ENCODE measurements at places on chromosomes 5 and 9.

DNA sequence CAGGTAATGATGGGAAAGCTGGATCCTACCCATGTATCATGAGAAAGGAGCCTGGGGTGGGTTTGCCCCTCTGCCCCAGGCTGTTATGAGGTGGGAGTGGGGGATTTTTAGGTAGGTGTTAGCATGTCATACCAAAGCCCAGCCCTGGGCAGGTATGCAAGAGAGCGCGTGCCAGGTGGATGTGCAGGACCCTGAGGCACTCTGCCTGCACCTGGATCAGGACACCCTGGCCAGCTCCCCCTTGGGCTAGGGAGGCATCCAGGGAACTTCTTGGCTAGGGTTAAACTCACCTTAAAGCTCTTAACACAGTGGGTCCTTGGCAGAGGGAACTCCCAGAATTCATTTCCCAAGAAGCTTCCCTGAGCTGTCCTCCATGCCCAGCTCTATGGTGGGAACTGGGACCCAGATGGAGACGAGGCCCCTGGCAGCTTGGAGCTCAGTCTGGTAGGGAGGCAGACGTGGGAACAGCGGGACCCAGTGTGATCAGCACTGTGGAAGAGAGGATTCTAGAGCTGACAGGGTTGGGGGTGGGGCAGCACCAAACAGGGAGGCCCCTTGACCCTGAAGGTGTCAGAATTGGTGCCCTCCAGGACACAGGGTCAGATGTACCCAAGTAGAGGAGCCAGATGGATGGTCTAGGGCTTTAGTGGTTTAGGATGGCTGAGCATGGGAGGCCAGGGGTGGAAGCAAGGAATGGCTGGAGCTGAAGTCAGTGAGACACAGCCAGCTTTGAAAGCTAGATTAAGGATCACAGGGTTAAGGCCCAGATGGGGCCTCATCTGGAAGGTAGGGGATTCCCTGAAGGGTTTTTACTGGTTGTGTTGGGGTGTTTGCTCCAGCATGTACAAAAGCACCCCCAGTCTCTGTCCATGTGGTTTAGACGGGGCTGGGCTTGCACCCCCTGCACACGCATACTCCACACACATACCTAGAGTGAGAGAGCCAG lies 2.2 kb upstream of the PRR7 start:
- DNase-seq: no peak
- peaks cover 23% of the 10 kb centered on the region for H3K36me3 ChIP-seq
- H3K27ac ChIP-seq: peak overlapping the region; percentile 98

DNA sequence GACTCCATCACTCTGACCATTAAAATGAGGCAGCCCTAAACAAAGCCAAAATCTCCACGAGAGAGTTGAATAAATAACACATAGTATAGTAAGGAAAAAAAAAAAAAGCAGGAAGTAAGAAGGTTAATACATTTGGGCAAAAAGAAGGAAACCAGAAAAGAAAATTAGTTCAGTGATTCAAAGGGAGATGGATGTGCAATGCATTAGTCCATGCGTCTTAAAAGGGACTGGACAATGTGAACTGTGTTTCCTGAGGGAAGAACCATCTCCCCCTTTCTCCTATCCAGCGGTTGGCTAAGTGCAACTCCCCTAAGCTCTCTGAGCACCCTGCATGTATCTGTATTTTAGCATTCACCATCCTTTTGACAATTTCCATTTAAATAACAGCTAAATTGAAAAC lies 1.4 kb downstream of the ANKRA2 start:
- H3K4me1 ChIP-seq: peaks cover 37% of the 10 kb centered on the region
- no peaks in the 10 kb centered on the region for H3K27me3 ChIP-seq
- peak overlapping the region; percentile 95 for H3K4me3 ChIP-seq

DNA sequence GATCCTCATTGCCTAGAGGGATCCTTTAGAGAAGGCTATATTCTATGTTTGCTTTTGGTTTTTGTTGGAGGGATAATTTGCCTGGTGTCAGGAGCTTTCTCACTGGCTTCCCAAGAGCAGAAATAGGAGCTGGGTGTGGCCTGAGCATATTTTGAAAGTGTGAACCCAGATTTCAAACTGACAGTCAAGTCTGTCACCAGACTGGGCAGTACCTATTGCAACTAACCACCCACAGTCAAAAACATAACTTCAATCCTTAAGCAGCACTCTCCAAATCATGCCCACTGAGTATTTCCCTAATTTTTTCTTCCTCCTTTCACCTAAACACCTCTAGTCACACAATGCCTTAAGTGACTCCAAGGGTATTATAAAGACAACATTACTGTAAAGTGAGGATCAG lies 278.4 kb downstream of the EBF1 start:
- no peaks in the 10 kb centered on the region for H3K36me3 ChIP-seq
- no peak overlapping the region for H3K27ac ChIP-seq
- no peak for DNase-seq
- peaks cover 20% of the 10 kb centered on the region for H3K27me3 ChIP-seq
- no peak overlapping the region for H3K4me3 ChIP-seq
- H3K4me1 ChIP-seq: no peaks in the 10 kb centered on the region

GRCh38 chr9:20409321-20410092 lies 212.8 kb downstream of the MLLT3 start:
- H3K27ac ChIP-seq: no peak overlapping the region
- peaks cover 36% of the 10 kb centered on the region for H3K4me1 ChIP-seq
- H3K27me3 ChIP-seq: no peaks in the 10 kb centered on the region
- H3K36me3 ChIP-seq: peaks cover 6% of the 10 kb centered on the region

- DNase-seq: no peak
- no peaks in the 10 kb centered on the region for H3K4me1 ChIP-seq
- H3K27ac ChIP-seq: no peak overlapping the region
- peaks cover 10% of the 10 kb centered on the region for H3K27me3 ChIP-seq
Observed at GRCh38 chr9:100715100-100715380, 137.2 kb downstream of the CAVIN4 start.

DNA sequence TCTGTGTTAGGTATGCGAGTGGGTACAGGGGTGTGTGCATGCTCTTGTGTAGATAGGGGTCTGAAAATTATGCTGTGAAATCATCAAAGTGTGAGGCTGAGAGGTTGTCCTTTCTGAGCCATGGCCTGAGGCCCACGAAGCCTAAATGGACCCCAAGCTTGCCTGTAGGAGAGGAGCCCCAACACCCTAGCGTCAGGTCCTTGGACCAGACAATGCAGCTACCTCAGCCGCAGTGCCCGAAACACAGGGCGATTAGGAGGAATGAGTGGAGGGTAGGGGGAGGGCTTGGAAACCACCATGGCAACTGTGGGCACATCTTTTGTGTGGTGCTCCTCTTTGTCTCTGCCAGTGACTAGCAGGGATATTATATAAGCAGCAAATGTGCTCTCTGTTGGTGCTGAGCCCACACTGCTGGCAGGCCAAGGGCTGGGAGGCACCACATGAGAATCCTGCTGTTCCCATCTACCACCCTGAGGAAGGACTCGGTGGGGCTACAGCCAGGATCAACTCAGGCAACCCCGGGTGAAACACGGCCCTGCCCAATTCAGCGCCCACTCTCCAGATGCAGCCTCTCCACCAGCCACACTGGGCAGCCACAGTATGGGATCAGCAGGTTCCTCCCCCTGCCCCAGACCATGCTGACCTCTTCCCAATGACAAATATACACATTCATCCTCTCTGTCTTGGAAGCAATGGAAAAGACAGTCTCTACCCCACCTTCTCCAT lies 84.6 kb upstream of the FSTL4 start:
- H3K27me3 ChIP-seq: peaks cover 31% of the 10 kb centered on the region
- H3K4me1 ChIP-seq: peaks cover 10% of the 10 kb centered on the region
- H3K36me3 ChIP-seq: no peaks in the 10 kb centered on the region

- DNase-seq: no peak
Observed at GRCh38 chr9:109455861-109456260, 42.2 kb downstream of the PTPN3 start.

DNA sequence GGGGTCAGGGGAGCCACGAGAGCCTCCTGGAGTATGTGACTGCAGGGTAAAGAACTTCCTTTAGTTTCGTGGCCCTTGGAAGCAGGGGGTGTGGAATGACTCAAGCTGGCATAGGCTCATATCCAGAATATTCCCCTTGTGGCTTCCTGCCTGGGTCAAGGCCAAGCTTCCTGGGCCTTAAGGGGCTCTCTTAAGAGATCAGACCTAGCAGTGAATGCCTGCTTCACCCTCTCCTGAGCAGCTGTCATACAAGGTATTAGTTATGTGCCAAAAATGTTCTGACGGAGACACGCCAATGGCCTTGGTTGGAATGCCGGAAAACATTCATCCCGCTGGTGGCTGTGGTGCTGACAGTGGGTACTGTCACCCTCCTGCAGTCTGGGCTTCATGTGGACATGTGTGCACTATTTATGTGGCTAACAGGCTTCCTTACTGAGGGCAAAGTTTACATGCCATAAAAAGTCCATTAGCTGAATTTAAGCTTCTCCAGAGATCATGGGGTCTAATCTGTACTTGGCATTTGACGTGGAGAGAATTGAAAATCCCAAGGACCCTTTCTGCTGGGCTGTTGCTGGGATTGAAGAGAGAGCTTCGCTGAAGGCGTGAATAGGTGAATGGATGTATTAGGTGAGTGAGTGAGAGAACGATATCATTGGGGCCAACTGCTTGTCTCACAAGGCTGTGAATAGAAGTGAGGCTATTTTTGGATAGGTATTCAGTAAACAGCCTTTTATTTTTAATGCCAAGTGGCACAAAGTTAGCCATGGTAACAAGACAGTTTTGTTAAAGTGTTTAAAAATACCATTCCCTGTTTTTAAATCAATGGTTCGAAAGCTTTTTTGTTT lies 156.8 kb downstream of the MACROH2A1 start:
- H3K4me3 ChIP-seq: no peak overlapping the region
- H3K36me3 ChIP-seq: no peaks in the 10 kb centered on the region
- DNase-seq: no peak
- no peaks in the 10 kb centered on the region for H3K4me1 ChIP-seq

DNA sequence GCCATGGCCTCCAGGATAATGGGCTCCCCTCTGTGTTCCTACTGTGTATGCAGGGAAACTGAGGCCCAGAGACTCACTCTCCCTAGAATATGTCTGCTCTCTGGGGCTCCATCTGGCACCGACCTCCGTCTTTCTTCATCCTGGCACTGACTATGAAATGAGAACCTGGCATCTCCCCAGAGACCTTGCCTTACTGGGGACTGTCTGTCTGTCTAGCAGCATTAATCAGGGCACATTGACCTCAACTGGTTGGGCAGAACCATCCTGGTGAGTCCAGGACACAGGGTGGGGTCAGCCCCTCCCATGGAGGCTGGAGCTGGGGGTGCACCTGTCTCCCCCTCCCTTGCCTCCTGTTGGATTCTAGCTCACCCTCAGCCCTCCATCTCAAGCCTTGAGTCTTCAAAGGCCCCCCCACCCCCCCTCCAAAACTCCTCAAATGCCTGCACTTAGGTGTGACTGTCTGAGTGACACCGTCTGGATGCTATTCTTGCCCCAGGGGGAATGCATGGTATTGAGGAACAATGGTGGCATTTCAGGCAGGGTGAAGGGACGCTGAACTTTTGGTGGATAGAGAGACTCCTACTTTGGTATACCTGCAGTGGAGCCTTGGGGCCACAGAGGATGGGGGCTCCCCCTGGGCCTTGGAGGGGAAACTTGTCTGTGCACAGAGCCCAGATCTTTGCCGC lies 12.8 kb upstream of the PITX1 start:
- DNase-seq: no peak
- H3K36me3 ChIP-seq: peaks cover 3% of the 10 kb centered on the region
- H3K27me3 ChIP-seq: peaks cover 100% of the 10 kb centered on the region
- no peak overlapping the region for H3K4me3 ChIP-seq

DNA sequence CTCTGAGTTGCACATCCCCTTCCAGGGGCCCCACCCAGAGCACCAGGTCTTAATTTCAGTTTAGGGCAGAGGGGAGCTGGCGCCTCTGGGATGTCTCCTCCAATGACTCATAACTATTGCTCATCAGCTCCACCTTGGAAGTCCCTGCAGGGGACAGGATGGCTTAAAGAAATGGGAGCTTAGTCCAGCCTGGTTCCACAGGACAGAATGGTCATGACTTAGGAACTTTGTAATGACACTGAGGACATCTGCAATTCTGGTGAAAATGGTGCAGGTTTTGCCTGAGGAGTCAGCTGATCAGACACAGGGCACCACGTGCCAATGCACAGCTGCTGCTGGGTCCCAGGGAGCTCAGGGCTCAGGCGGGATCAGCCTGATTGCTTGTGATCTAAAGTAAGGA lies 16.4 kb upstream of the PPP1R26 start:
- no peak overlapping the region for H3K4me3 ChIP-seq
- H3K4me1 ChIP-seq: no peaks in the 10 kb centered on the region
- H3K27ac ChIP-seq: no peak overlapping the region
- no peaks in the 10 kb centered on the region for H3K36me3 ChIP-seq

DNA sequence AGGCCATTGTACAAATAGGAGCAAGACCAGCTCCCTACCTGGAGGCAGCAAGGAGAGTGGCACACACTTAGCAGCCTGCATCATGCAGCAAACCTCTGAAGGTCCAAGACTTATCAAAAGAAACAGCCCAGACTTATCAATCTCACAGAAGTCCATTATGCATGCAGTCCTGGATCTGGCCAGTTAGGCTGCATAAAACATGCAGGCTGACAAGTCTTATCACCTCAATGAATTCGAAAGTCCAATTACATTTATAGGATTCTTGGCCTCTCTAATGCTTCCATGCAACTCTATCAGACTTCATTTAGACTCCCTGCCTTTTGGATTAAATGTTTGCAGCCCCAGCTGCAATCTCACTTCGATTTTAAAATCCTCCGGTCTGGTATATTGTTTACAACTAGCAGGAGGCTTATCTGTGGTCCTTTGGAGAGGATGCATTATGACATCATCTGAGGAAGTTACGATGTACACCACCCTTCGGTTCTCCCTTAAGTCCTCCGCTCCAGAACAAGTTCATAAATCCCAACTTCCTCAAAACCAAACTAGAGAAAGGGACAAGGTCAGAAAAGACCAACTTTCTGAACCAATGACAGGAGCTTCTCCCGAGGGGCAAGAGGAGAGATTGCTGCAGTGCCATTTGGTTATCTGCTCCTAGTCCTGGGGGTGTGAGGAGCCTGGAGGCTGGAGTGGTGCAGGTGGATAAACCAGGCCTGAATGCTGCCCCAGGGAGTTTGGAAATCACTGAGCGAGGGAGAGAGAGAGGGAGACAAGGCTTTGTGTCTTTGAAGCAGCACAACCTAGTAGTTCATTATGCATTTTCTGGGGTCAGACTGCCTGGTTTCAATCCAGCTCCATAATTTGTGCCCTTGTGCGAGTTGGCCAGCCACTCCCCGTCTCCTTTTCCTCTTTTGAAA lies 313.9 kb downstream of the TLE1 start:
- no peak overlapping the region for H3K4me3 ChIP-seq
- no peaks in the 10 kb centered on the region for H3K4me1 ChIP-seq
- no peak overlapping the region for H3K27ac ChIP-seq
- no peak for DNase-seq
- no peaks in the 10 kb centered on the region for H3K36me3 ChIP-seq
- H3K27me3 ChIP-seq: no peaks in the 10 kb centered on the region

Measured in central memory CD8-positive, alpha-beta T cell (primary cell).